Substantia nigra (tissue), 51 donors: ENCODE measurements at places on chromosomes 16 and 17.

GRCh38 chr17:38441429-38442061 is 13.3 kb downstream of the ARHGAP23 start:
- DNase-seq: no peak

DNA sequence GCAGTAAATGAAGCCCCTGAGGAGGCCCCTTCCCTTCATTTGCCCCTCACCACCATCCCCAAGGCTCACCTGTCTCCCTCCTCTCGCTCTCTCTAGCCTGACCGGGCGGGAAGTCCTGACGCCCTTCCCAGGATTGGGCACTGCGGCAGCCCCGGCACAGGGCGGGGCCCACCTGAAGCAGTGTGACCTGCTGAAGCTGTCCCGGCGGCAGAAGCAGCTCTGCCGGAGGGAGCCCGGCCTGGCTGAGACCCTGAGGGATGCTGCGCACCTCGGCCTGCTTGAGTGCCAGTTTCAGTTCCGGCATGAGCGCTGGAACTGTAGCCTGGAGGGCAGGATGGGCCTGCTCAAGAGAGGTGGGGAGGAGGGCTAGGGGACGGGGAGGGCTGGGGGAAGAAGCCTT is 21.0 kb downstream of the WNT9B start:
- no peak for DNase-seq

DNA sequence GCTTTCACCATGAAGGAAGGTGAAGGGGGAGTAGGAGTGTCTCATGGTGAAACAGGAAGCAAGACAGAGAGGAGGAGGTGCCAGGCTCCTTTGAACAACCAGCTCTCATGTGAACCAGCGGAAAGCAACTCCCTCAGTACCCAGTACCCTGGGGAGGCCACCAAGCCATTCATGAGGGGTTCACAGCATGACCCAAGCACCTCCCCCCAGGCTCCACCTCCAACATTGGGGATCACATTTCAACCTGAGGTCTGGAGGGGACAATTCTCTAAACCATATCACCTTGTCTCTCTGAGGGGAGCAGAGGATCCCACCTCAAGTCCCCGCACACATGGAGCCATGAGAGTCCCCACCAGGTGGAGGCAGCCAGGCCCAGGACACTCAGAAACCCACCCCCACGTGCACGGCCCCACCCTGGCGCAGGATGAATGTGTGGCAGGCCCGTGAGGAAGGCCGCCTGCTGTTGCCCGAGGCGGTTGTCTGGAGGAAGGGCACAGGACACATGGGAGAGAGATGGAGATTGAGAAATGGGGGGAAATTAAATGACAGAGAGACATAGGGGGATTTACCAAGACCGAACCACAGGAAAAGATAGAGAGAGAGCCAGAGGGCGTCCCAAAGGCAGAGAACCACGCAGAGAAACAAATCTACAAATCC is 85.9 kb downstream of the TMEM132E start:
- DNase-seq: no peak

- no peak for DNase-seq
These were observed 9.7 kb upstream of the ALOX15B start for GRCh38 chr17:8029121-8029520.

GRCh38 chr17:7203391-7203790 is 16.2 kb downstream of the DLG4 start:
- no peak for DNase-seq

DNA sequence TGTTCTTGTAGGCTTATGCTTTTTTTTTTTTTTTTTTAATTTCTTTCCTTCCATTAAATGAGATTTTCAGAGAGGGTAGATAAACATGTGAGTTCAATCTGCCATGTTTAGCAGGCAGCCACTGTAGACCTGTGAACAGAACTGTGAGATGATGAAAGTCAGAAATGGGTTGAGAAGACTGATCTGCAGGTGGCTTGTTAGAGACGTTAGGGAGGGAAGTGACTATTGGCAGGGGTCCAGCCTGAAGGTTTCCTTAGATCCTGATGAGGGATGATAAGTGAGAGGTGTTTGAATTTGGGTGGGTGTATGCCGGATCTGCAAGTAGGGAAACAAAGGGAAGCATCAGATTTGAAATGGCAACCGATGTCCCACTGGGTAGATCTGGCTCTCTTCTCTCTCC is 157.8 kb downstream of the HS3ST3B1 start:
- no peak for DNase-seq

DNA sequence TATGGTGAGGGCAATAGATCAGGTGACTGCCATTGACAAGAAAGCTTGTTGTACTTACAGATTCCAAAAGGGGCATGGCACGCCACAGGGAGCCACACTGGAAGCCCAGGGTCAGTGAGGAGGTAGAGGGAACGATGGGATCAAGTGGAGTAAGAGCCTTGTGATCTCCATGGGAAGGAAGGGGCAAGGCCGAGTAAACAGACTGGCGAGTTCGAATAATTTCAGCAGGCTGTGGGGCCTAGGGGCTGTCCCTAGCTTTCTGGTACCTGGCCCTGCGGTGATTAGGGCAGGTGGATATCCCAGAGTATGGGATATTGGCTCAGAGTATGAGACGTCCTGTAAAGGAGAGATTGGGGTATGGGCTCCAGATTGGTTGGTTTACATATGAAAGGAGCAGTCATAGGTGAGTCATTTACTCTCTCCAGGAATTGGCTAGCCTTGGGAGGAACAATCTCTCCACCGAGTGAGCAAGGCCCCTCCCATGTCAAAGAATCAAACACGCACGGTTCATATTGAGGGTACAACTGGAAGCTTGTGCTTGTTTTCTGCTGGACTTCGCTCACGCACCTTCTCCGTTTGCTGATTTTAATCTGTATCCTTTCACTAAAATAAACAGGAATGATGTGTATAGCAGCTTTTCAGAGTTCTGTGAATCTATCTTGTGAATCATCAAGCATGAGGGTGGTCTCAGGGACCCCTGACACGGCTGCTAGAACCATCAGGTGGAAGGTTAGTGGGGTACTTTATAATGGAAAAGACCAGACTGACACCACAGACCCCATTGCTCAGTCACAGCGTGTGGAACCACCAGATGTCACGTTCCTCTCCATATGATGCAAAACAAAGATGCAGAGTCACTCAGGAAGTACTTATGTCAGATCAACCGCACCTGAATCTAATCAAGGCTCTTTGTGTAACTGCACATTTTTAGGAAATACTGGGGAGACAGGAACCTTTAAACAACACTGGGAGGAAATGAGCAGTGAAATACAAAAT is 27.9 kb downstream of the GABARAPL2 start:
- no peak for DNase-seq

DNA sequence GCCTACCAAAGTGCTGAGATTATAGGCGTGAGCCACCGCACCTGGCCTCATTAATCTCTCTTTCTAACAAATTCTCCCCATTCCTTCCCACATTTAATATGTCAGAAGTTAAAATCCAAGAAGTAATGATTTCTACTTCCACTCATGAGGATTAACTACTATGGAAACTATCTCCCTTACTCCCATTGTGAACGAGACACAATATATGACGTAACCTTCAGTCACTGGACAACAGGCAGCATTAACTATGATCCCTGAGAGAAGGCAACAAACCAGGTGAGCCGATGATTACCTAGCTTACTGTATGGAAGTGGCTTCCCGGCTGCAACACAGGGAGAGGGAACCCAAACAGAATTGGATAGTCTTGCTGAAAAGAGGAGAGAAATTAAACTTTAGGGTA is 20.0 kb downstream of the GLG1 start:
- DNase-seq: no peak

DNA sequence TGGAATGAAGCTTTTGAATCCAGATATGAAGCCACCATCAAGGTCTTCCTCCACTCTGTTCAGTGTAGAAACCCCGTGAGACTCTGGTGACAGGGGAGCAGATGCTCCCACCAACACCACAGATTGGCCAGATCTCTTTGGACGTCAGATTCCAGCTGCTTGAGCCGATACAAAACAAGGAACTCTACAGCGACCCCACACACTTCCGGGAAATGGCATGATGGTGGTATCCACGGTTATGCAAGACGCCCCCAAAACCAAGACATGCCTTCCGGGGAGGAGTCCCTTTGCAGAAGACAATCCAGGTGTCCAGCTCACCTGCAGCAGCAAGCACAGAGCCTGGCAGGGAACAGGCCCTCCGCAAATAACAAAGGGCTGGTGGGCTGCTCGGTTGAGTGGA is 19.8 kb upstream of the PITPNA start:
- DNase-seq: no peak

DNA sequence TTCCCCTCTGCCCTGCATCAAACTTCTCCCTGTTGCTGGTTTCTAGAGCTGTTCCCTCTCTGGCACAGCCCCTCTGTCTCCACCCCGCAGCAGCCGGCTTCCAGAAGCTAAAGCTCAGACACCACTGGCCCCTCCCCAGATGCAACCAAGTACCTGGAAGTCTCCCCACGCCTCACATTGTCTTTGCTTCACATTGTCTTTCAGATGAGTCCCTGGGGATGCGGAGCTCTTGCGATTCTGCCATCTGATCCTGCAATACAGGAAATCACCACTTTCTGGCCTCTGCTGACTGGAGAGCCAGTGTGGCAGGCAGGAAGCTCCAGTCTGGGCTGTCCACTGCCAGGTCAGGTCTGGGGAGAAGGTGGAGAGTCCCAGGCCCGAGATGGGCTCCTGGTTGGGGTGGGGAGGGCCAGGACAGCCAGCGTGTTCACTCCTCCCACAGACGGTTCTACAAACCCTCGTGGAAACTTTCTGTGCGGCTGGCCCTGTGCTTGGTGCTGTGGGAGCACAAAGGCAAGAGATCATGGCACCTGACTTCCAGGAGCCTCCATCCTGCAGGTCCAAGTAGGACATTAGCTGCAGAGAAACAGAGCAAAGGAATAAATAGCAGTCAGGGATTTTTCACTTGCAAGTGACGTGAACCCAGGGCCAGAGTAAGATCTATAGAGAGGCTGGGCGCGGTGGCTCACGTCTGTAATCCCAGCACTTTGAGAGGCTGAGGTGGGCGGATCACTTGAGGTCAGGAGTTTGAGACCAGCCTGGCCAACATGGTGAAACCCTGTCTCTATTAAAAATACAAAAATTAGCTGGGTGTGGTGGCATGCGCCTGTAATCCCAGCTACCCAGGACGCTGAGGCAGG is 47.9 kb upstream of the MAP3K14 start:
- DNase-seq: no peak

DNA sequence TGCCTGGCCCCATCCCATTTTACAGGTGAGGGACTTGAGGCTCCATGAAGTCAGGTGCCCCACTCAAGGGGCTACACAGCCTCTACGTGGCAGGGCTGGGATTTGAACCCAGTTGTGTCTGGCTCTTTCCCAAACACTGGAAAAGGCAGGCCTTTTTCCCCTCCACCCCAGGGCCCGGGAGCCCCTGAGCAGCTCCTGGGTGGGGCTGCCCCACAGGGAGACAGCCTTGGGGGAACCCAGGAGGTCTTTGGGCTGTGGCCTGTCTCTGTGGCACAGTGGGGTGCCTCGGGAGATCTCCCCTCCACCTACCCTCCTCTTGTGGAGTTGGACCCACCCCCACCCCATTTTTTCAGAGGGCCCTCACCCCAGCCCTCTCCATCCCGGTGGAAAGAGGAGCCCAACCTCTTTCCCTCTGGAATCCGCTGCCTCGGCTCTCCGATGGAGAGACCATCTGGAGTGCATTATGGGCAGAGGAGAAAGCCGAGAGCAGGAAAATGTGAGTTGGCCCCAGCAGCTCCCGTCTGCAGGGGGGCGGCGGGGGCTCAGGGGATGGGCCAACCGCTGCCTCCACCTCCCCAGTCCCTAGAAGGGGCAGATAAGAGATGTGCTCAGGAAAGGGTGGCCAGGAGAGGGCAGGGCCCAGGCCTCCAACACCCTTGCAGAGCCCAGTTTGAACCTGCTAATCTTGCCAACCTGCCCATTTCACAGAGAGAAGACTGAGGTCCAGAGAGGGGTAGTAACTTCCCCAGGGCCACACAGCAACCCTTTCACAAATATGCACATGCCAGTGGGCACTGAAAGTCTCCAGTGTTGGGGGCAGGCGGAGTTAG is 15.4 kb upstream of the TMEM92 start:
- DNase-seq: no peak

- no peak for DNase-seq
These were observed 2.8 kb upstream of the NR1D1 start for GRCh38 chr17:40103071-40103661.

GRCh38 chr16:30340621-30341020 is 14.5 kb downstream of the CD2BP2 start:
- DNase-seq: no peak

DNA sequence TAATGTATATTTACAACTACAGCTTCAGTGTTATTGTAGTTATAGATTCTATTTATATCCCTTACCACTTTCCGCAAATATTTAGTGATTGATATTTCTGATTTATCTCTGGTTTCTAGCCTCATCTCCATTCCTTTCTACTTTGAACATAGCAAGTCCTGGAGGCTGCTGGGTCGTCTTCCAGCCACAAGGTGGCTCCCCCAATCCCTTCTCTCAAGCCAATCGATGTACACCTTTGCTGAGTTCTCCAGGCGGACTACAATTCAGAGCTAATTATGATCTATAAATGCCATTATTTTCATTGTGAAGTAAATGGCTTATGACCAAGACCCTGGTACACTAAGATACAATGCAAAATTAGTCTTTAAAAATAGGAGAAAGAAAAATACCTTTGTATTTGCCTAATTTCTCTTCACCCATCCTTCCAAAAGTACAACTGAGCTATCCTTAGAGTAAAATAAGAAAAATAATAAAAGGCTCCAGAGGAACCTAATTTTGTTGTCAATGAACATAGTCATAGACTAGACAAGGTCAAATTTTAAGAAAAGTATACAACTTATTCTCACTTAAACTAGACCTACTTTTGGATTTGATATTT is 122.1 kb downstream of the SKAP1 start:
- no peak for DNase-seq
